Glomerular endothelial cell (primary cell): ENCODE measurements at places on chromosomes 4 and X. TPM values are rescaled to one million over a fixed set of nuclear protein-coding genes. Genes with fewer than 3 reads are reported as not detected.

PPARGC1A gene
- 0.15 and 1.8 TPM in 2 replicates for total RNA-seq

ATP2B3 gene
- not detected in 2 replicates for total RNA-seq

NHS gene
- 1.2 and 2.7 TPM in 2 replicates for total RNA-seq

NLRP2B gene
- not detected in 2 replicates for total RNA-seq

MAGEA10 gene
- not detected in 2 replicates for total RNA-seq

FAM13A gene
- 4.0 and 7.5 TPM in 2 replicates for total RNA-seq

SPACA5B gene
- not detected in 2 replicates for total RNA-seq

RPA4 gene
- 0.87 and 2.3 TPM in 2 replicates for total RNA-seq

HSD17B13 gene
- not detected in 2 replicates for total RNA-seq

OR13H1 gene
- not detected in 2 replicates for total RNA-seq

POU4F2 gene
- total RNA-seq = not detected in 2 replicates

RHOH gene
- 0.82 TPM in 1 of 2 replicates, not detected in the other for total RNA-seq

CTAG1A gene
- not detected in 2 replicates for total RNA-seq

PITX2 gene
- total RNA-seq = not detected in 2 replicates

SLC34A2 gene
- not detected in 2 replicates for total RNA-seq

RRH gene
- not detected in 2 replicates for total RNA-seq

PABPC5 gene
- total RNA-seq = 0.58 and 0.78 TPM in 2 replicates

NEIL3 gene
- 1.6 and 3.3 TPM in 2 replicates for total RNA-seq
